Glomerular endothelial cell (primary cell): ENCODE measurements at places on chromosomes 1 and 21. TPM values are rescaled to one million over a fixed set of nuclear protein-coding genes. Genes with fewer than 3 reads are reported as not detected.

- DNase-seq = no peak
These were observed 3.8 kb upstream of the SAMD13 start for GRCh38 chr1:84297546-84298244.

GRCh38 chr1:116538544-116538943 is 32.3 kb downstream of the CD58 start:
- DNase-seq = no peak

- DNase-seq = no peak
These were observed 20.4 kb upstream of the HPDL start for GRCh38 chr1:45306319-45306718.

DNA sequence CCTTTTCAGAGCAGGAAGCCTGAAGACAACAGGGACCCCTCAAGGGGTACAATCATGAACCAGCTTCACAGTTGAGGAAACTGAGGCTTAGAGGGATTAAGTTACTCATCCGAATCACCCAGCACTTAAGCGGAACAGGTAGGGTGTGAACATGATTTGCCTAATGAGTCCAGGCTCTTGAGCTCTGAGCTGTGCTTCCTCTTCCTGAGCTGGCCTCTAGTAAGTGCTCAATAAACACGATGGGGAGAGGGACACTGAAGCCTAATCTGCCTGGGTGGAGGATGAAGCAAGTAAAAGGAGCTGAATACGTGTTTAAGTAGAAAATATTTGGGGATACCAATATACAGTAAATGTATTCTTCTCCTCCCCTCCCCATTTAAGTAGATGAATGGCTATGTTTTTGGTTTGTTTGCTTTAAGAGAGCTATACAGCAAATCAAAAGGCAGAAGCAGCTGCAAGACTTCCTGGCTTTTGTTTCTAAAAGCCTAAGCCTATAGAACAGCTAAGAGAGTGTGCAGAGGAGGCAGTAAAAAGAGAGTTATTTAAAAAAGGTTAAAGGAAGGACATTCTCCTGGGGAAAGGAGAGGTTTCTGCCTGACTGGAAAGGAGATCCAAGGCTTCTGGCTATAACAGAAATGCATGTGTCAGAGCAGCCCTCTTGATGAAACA is 20.5 kb downstream of the STPG1 start:
- no peak for DNase-seq

GRCh38 chr1:230681599-230681998 is 32.3 kb downstream of the AGT start:
- DNase-seq = no peak

GRCh38 chr1:225658041-225658440 is 5.1 kb upstream of the ENAH start:
- DNase-seq = no peak

- no peak for DNase-seq
These were observed 73.9 kb downstream of the DNTTIP2 start for GRCh38 chr1:93805027-93805610.

DNA sequence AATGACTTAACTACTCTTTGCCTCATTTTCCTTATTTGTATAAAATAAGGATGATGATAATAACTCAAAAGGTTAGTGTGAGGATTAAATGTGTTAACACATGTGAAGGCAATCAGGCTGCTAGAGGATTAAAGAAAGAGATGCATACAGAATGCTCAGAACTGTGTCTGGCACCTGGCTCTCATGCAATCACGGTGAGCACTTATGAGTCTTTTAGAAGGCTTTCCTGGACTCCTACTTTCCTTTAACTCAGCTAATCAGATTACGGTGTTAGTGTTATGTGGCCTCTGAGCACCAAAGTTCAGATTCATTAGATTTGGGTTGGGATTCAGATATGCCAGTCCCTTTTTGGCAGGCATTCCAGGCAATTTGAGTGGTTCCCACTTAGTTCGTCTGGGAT is 311.6 kb upstream of the USP24 start:
- no peak for DNase-seq

DNA sequence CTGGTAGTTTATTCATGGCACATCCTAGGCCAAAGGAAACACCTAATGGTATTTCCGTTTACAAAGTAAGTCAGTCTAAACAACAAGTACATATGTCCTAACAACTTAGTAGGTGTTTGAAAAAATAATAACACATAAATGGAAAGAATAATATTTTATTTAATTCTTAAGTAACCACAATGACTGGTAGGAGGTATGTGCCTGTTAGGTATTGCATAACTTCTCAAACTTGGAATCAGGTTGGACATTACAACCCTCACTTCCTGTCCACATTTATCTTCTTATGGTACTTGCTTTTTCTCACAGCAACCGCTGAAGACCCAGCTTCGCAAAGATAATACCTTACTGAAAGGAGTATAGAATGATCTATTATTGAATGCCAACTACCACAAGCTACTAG is 64.2 kb downstream of the VPS13D start:
- no peak for DNase-seq

- DNase-seq = no peak
These were observed 40.2 kb upstream of the KIF1B start for GRCh38 chr1:10170239-10170574.

- no peak for DNase-seq
These were observed 29.4 kb downstream of the IL6R start for GRCh38 chr1:154434346-154435085.

GRCh38 chr1:241630476-241630875 is 9.7 kb downstream of the CHML start:
- no peak for DNase-seq

DNA sequence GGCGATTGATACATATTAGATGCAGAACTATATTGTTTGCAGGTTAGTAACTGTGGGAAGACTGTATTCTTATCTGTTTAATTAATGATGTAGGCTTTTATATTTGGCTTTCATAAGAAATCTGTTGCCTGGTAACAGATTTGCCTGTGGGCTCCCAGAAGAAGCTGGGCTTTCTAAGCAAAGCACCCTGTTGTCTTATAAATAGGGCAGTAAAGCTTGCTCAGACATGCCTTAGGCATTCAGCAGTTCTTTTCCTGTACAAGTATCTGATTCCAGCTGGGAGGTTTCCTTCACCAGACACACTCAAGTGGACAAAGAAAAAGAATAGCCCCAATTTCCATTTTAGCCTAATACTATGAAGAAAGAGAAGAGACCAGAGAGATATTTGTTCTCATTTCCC is 524.0 kb downstream of the LRRIQ3 start:
- DNase-seq = no peak

DNA sequence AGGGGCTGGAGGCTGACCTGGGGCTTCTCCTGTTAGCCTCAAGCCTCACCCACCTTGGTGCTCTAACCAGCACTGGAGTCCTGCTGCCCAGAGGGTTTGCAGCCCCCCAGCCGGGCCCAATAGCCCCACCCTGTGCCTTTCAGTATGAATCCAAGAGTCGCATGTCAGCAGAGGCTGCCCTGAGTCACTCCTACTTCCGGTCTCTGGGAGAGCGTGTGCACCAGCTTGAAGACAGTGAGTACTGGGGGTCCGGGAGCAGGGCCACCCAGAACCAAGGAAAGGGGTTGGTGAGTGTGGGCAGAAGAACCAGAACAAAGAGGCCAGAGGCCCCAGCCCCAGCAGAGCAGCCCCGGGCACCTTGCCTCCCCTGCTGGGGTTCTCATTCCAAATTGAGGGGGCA is 25.6 kb downstream of the CDK18 start:
- no peak for DNase-seq

GRCh38 chr1:166822385-166822784 is 16.9 kb upstream of the POGK start:
- DNase-seq = no peak

DNA sequence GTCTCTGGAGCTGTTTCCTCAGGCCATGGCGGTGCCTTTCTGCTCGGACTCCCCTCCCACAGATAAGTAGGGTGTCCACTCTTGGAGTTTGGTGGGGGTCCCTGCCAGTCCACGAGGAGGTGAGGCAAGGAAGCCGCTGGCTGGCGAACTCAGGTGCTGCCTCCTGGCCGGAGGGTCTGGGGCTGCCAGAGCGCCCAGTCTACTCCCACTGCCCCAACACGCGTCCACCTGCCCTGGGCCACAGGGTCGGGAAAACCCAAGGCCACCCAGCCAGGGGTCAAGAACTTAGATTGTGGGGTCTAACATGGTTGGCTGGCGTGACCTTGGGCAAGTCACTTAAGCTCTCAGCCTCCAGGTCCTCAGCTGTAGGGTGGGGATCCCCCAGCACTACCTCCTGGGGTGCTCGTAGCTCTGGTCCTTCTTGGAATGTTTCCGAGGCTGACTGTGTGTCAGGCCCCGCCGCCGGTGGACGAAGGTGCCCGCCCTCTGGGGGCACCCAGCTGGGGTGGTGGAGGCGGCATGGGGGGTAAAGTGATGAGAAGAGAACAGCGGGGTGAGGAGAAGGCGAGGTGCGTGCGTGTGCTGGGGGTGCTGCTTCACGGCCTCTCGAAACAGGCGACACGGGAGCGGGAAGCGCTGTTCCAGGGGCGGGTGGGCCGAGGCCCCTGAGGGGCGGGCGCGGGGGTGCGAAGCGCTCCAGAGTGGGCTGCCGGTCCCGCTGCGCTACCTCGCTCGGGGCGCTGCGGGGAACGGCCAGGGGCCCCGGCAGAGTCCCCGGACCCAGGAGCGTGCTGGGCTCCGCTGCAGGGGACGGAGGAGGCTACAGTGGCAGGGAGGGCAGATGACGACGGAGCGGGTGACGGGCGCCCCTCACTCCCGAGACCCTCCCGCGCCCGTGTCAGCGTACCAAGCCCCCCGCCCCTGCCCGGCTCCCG is 1.2 kb downstream of the SH2D5 start:
- DNase-seq = no peak

GRCh38 chr1:18073066-18073642 is 34.4 kb upstream of the IGSF21 start:
- DNase-seq = no peak

DNA sequence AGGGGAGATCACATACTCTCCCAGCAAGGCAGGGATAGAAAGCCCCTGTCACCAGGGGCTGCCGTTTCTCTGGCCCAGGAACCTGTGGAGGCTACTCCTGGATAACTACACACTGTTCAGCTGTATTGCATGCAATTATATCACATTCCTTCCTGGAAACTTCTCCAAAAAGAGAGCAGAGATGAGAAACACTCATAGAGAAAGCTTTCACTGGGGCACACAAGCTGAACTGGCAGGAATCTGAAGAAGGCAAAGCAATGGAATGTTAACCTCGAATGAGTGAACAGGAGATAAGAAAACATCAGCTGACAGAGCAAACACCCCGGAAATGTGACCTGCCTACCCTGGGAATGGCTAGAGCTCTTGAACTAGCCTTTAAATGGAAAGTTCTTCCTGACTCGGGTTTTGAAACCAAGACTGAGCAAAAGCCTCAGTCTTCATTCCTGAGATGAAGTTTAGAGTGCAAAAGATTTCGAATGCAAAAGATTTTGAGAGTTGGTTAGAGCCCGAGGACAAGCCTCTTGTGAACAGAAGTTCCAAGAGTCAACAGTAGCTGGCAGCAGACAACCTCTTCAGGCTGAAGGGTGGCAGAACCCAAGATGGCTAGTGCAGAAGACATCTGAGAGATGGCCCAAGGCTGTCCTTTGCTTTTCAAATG is 32.3 kb downstream of the CCN1 start:
- no peak for DNase-seq

- DNase-seq = no peak
These were observed 157.0 kb upstream of the EDN2 start for GRCh38 chr1:41641475-41641814.

- DNase-seq = no peak
These were observed 6.3 kb downstream of the LRRC53 start for GRCh38 chr1:74505928-74506710.

The CFHR5 gene
- total RNA-seq = not detected in 2 replicates

The PAPPA2 gene
- total RNA-seq = 0.05 and 0.18 TPM in 2 replicates

The LIN28A gene
- total RNA-seq = 0.05 and 0.06 TPM in 2 replicates

The LRRIQ3 gene
- 0.10 TPM in 1 of 2 replicates, not detected in the other for total RNA-seq

The SMIM12 gene
- 34.1 and 40.2 TPM in 2 replicates for total RNA-seq

The HSD17B7 gene
- 11.4 and 15.4 TPM in 2 replicates for total RNA-seq

The GBP6 gene
- total RNA-seq = not detected in 2 replicates
